ENCODE measurements at places on chromosomes 3 and 15.

DNA sequence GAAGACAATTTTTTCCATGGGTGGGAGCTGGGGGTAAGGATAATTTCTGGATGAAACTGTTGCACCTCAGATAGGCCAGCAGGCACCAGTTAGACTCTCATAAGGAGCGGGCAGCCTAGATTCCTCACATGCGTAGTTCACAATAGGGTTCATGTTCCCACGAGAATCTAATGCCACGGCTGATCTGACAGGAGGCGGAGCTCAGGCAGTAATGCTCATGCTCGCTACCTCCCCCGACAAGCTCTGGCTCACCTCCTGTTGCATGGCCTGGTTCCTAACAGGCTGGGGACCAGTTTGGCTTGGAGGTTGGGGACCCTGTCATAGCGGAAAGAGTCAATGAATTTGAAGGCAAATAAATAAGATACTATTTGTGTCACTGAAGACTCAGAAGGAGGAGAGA lies 105.5 kb downstream of the PLD1 start:
- no peak for DNase-seq

GRCh38 chr3:168850109-168850508 lies 754.4 kb upstream of the GOLIM4 start:
- no peak for DNase-seq

DNA sequence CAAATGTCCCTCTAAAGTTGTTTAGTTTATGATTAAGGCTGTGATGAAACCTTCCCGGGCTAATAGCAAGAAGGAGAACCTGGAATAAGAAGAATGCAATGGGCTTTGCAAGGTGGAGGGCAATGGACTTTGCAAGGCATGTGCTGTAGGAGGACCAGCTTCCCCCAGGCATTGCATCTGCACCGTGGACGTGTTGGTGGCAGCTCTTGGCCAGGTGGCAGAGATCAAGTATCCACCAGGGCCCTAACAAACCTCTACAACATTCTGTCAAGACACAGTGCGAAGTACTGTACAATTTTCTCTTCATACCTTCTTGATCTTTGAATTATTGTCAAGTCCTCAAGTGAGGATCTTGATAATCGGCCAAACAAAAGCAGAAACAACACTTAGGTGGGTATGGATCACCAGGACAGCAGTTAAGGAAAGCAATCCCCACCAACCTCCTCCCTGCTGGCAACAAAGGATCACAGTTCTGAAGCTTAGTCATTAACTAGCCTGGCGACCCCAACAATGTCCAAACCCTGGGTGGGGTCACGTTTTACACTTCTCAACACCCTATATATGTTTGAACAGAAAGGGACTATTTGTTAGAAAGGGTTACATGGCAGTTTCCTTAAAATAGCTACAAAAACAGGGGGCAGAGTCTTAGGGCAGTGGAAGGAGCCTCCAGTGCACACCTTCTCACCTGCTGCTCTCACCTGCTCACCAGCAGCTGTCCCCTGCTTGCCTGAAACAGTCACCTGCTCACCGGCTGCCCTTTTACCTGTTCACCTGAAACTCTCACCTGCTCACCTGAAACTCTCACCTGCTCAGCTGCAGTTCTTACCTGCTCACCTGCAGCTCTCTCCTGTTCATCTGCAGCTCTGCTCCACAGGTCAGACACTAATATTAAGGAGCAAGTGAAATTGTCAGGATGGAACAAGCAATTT lies 137.9 kb upstream of the LIPC start:
- DNase-seq: no peak

GRCh38 chr15:77624868-77625267 lies 7.8 kb downstream of the LINGO1 start:
- DNase-seq: no peak

- DNase-seq: no peak
Observed at GRCh38 chr3:178833695-178834094, 237.9 kb downstream of the ZMAT3 start.

DNA sequence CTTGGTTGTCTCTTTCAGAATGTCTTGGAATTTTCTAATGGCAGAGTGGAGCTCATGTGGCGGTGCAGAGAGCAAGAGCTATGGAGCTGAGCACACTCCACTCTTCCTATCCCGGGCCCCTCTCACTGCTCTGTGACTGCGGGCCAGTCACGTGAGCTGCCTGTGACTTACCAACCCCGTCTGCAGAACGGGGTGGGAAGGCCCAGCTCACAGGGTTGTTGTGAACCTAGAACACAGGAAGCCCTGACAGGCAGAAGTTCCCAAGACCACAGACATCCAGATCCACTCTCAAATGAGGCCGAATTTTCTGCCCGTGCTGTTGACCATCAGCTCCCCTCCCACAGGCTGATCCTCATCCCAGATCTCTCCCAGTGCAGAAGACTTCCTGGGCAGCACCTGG lies 35.5 kb upstream of the PLXNA1 start:
- DNase-seq: no peak

GRCh38 chr3:176075491-176075890 lies 1121.8 kb downstream of the TBL1XR1 start:
- no peak for DNase-seq

GRCh38 chr3:45347315-45348000 lies 40.9 kb upstream of the LARS2 start:
- DNase-seq: no peak

Measured in CD4-positive, alpha-beta T cell treated with Interleukin-21 for 1 hour (primary cell).